ENCODE measurements at places on chromosomes 3 and 15.

DNA sequence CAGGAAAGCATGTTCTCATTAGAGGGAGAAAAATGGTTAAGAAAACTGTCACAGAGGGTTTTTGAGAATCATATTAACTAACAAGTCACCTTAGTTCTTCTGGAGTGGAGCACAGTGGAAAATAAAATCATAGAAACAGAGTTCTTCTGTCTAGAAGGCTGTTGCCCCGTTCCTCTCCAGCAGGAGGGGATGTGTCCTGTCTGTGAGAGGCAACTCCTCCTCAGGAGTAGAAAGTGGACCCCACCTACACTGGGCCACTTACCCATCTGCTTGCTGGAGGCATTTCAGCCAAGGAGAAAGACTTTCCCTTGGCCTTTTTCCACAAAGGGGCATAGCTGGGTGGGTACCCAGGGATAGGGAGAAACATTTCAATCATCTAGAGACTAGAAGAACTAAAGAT, 106.6 kb downstream of the SSR3 start:
- DNase-seq = no peak

- no peak for DNase-seq
These were observed 68.5 kb downstream of the FMN1 start for GRCh38 chr15:33125894-33126537.

GRCh38 chr15:49901321-49901720, 217.7 kb downstream of the ATP8B4 start:
- DNase-seq = no peak

DNA sequence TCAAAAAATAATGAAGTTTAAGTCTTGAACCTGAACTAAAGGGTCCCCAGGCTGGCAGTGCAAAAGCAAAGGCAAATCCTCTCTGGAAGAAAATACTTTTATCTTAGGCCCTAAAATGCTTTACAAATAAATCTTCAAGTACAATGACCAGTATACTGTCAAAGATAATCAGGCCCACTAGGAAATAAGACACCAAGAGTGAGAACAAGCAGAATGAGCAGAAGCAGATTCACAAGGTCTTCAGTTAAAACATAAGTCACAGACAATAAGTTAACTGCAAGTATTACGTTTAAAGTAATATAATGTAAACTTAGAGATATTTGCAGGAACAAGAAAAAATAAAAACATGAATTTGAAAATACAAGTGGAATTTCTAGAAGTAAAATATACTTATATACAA, 42.2 kb upstream of the IGSF10 start:
- no peak for DNase-seq

- peak; percentile 57 for DNase-seq
These were observed 111.7 kb downstream of the NUP210 start for GRCh38 chr3:13308380-13308801.

DNA sequence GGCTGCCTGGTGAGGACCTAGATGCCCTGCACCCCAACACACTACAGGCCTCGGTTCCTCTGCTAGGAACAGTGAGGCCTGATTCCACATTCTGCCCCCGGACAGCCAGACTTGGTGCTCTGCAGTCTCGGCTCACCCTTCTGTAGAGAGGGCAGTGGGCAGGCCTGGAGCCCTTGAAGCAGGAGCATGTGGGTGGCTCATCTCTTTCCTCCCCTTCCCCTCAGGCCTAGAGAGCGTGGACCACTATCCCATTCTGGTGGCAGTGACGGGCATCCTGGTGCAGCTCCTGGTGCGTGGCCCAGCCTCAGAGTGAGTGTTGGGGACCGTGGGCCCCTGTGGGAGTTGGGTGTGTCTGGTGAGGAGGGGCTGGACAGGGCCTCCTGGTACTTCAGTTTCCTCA, 3.3 kb downstream of the AMIGO3 start:
- no peak for DNase-seq

- DNase-seq = no peak
These were observed 53.8 kb upstream of the TPM1 start for GRCh38 chr15:62988701-62989100.

DNA sequence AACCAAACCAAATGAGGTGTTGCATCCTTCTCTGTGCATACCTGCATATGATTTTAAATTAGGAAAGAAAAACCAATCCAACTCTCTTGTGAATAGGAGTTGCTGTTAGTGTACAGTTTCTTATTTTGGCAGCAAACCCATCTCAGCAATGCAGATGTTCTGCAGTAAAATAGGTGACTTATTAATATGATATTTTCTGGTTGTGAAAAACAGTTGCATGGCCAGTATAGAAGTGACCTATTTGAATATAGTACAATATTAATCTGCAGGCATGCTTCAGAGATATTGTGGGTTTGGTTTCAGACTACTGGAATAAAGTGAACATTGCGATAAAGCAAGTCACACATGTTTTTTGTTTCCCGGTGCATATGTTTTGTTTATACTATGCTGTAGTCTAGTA, 42.2 kb downstream of the AKAP13 start:
- DNase-seq = no peak

GRCh38 chr3:128004661-128005060, 47.6 kb upstream of the SEC61A1 start:
- DNase-seq = no peak

GRCh38 chr3:161657786-161658185, 161.2 kb downstream of the OTOL1 start:
- no peak for DNase-seq

- DNase-seq = peak; percentile 85
These were observed 7.7 kb downstream of the CCR5 start for GRCh38 chr3:46378426-46378942.

DNA sequence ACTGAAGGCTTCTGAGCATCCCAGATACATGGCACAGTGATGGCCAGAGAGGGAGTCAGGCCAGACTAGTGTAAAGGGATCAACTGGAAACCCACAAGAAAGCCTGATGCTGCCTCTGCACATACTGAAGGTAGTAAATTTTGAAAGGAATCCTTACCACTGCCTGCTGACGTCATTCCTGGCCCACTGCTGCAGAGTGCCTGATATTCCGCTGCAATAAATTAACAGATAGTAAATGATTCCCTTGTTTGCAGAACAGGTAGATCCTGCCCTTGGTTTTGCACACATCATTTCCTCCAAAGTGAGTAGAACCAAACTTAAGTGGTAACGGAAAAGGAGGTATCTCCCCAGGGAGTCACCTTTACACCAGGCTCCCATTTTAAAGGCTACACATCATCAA, 146.7 kb downstream of the FBN1 start:
- no peak for DNase-seq

- peak; percentile 5 for DNase-seq
These were observed 266.0 kb upstream of the ICE2 start for GRCh38 chr15:60744826-60745460.

- no peak for DNase-seq
These were observed 107.4 kb downstream of the VGLL4 start for GRCh38 chr3:11536132-11536935.

- no peak for DNase-seq
These were observed 23.5 kb downstream of the PLCL2 start for GRCh38 chr3:16908016-16908807.

GRCh38 chr3:30964612-30965011, 70.2 kb upstream of the GADL1 start:
- DNase-seq = no peak

DNA sequence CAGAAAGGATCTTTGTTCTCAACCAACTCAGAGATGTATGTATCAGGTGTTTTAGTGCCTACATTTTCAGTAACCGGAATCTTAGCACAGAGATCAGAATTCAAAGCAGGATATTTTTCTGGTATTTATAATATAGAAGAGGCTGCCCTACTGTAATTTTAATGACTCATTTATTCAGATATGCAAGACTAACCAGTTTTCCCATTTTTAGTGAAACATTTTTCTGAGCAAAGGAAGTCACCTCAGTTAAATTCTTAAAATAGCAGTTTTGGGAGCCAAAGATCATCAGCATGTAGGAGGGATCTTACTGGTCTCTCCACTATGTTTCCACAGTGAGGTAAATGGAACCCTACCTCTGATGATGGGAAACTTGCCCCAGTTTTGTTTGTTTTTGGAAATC, 42.0 kb downstream of the SRP14 start:
- DNase-seq = no peak

DNA sequence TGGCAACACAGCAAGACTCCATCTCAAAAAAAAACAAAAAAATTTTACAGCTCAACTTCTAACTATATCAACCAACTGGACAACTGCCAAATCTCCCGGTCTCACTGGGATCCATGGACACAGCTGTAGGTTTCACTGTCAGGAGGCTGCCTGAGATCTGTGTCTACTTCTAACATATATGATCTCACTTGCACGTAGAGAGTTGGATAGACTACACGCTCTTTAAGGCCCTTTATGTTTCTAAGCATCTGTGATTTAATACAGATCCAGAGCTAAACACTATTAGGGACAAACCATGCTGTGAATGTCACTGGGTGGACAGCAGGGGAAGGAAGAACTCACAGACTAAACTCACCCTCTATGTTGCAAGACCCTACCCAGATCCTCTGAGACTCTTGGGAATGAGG, 13.0 kb upstream of the APOD start:
- peak; percentile 15 for DNase-seq

DNA sequence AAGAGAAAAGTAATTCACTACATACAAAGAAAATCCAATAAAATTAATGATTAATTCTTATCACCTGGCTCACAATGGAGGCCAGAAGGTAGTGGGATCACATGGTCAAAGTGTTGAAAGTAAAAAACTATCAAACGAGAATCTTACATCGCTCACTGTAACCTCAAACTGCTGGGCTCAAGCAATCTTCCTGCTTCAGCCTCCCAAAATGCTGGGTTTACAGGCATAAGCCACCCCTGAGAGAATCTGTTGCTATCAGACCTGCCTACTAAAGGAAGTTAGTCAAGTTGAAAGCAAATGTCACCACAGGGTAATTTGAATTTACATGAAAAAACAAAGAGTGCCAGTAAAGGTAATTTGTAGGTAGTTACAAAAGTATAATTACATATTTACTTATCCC, 103.3 kb downstream of the PCCB start:
- DNase-seq = no peak

DNA sequence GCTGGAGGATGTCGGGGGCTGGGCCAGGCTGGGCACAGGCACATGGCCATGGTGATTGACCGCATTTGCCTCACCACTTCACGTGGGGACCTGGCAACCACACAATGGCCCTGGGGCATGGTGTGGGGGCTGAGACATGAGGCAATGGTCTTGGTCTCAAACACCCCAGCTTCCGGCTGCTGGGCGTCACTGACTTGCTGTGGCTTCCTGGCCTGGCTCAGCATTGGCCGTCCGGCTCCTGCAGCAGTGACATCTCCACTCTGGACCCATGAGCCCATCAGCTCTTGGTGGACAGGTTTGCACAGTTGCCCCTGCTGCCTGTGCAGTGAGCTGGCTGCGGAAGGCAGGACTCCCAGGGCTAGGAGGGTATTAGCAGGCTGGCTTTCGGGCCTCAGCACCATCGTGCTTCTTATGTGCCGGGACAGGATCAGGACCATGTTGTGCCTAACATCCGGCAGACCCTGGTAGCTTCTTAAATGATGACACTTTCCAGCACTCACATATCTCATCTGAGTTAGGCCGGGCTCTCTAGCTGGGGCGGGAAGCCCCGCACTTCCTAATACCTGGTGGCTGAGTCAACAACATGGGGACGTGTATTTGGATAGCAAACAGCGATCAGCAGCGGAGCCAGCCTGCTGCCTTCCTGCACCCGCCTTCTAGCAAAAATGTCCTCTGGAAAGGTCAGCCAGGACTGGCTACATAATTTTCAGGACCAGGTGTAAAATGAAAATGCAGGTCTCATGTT, 34.1 kb downstream of the ZNF710 start:
- DNase-seq = no peak

DNA sequence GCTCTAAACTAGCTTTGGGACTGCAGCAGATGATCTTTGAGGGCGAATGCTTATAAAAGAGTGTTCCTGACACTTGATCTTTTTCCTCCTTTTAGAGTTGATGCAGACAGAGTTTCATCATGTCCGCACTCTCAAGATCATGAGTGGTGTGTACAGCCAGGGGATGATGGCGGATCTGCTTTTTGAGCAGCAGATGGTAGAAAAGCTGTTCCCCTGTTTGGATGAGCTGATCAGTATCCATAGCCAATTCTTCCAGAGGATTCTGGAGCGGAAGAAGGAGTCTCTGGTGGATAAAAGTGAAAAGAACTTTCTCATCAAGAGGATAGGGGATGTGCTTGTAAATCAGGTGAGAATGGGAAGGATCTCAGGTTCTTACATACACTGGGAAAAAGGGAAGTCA, 75.7 kb downstream of the KLHL25 start:
- no peak for DNase-seq

DNA sequence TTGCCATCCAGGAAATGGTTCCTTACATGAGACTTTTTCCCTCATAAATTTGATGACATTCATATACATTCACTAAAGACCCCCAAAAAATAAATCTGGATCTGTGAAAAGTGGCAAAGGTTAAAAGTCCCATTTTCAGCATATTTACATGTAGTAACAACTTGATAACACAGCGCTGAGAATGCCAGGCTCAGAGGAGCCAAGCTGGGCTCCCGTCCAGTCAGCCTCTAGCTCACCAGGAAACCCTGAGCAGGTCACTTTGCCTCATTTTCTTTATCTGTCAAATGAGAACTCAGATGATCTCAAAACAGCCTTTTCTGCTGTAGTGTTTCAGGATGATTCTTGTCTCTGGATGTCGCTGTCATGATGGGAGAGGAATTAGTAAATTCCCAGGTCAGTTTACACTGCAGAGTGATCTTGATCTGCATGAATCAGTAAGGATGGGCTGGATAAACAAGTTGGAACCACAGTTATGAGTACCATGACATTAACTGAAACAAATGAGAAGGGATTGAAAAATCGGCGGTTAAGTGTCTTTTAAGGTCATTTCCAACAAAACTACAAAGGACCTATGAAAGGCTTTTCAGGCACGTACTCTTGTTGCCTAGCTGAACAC, 82.8 kb downstream of the PPARG start:
- DNase-seq = no peak

DNA sequence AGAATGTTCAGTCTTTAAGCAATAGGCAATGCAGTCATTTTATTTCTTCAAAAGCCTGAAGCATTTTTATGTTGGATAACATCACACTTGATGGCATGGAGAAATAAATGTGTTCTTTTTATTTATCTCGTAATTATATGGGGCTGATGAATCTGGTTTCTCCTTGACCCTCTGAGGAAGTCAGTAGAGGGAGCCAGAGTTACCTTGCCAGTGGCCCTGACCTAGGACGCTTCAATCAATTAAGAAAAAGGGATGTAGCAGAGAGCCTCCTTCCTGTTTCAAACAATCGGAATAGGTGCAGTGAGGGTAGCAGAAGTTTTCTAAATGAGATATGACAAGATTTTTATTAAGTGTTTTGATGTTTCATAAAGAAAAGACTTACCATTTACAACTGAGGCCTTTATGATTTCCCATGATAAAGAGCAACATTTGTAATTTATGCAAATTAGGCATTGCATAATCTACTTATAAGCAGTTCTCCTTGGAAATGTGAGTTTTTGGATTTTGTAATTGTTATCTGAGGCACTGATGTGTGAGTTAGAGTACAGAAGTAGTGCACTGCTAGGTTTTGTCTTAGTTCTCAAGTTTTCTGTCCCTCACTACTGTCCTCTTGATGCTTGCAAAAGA, 129.1 kb downstream of the RAP2B start:
- no peak for DNase-seq

DNA sequence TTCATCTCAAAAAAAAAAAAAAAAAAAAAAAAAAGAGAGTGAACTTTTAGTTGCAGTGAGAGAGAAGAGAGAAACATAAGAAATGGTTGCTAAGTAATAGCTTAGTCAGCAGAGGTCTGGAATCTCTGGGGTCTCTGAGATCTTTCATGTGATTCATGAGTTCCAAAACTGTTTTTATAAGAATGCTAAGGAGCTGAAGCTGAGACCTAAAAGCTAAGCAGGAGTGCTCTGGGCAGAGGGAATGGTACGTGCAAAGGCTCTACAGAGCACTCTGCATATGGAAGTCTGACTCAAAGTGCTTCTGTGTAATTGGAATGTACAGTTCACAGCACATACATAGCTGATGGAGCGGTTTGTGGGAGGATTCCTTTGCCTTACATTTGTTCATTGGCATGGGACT, 66.3 kb upstream of the LRIG1 start:
- peak; percentile 44 for DNase-seq

Data from eye (tissue), 1 donor.